ENCODE measurements at places on chromosomes 2 and 18.

DNA sequence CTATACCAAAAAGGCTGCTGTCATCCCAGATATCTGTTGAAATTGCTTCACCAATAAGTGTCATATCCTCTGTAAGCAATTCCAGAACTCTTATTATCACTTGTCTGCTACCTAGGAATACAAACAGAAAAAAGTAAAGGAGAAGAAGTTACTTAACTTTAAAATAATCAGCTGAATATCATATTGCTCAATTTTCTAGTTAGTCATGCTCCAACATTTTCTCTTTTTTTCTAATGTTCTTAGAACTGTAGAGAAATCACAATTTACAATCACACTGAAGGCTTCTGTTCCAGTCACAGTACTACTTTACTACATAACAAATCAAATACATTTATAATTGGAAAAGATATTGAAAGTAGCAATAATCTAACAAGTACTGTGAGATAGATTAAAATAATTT lies 17.4 kb downstream of the RTTN start:
- DNase-seq = no peak

GRCh38 chr2:240395896-240396622 lies 39.4 kb upstream of the GPC1 start:
- no peak for DNase-seq

DNA sequence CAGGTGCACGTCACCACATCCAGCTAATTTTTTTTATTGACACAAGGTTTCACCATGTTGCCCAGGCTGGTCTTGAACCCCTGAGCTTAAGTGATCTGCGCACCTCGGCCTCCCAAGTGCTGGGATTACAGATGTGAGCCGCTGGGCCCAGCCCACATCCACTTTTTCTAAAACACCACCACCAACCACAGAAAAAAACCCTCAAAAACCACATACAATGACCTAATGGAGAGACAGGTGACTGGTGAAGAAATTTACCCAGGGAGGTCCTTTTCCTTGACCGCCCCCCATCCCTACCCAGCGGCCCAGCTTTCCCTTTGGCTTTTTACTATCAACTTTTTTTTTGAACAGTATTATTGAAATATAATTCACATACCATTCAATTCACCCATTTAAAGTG lies 47.9 kb downstream of the CACNB4 start:
- no peak for DNase-seq

- DNase-seq = no peak
Measured at GRCh38 chr2:231919341-231920035, 6.7 kb downstream of the NPPC start.

- DNase-seq = no peak
Measured at GRCh38 chr2:63818271-63818670, 23.4 kb upstream of the UGP2 start.

GRCh38 chr2:37321029-37321682 lies 3.5 kb downstream of the PRKD3 start:
- DNase-seq = no peak

DNA sequence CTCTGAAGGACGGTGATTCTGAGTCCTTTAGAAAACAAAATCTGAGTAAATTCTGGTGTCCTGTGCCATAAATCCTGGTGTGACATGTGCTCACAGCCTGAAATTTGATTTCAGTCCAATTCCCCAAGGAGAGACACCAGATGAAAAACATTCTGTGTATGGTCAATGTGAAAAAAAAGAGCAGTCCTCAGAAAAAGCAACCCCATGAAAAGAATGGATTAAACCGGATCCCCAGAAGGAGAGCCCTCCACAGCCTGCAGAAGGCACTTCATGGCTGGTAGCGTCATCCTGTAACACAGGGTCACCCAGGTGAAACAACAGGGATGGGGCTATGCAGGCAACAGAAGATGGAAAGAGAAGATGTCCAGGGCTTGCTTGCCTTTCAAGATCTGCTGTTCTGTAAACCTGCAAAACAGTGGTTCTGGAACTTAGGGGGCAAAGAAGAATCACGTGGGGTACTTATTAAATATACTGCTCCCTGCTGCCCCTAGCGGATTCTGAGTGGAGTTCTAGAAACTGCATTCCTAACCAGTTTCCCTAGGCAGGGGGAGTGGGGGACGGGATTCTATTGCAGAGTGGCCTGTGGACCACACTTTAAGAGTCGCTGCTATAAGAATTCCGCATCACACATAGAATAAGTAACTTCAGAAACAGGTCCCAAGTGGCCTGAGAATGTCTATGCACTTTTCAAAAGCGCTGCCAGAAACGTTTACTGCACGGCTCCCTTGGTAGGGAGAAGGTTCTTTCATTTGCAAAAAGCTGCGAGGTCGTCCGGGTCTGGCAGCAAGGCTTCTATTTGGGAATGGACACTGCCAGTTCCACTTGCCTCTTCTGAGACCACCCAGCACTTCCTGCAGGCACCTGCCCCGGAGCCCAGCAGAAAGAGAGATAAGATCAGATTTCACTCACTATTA lies 118.9 kb upstream of the ARL5A start:
- DNase-seq = peak; percentile 41

DNA sequence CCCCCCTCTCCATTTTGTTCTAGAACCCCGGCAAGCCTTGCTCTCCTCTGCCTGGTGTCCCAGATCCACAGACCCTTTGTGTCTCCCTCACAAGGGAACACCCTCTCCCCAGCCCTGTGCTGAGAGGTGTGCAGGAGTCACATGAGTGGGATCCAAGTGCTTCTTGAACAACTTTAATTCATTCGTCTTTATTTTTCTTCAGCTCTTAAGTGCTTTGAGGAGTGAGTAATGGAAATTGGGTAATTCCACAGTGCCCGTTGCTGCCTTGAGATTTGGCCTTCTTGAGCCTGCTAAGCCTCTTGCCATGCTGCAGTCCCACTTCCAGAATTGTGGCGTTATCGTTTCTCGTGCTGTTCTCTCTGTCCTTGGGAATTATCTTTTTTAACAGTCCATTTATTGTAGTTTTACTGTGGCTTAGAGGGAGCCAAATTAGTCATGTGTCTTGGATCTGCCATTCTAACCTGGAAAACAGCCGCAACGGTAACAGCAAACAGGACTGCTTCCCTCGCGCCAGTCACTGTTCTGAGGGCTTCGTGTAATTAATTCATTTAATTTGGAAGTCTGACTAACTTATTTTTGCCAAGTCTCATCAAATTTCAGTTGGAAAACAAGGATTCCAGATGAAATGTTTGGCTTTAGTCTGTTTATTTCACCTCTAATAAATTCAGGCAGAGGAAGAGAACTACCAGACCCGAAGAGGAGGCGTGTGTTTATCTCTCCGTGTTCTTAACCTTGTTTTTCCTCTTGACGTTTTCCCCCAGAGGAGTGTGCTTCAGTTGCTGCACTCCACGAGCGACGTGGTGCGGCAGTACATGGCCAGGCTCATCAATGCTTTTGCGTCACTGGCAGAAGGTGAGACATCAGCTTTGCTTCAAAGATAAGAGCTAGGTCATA lies 72.0 kb downstream of the ARMC9 start:
- DNase-seq = no peak

DNA sequence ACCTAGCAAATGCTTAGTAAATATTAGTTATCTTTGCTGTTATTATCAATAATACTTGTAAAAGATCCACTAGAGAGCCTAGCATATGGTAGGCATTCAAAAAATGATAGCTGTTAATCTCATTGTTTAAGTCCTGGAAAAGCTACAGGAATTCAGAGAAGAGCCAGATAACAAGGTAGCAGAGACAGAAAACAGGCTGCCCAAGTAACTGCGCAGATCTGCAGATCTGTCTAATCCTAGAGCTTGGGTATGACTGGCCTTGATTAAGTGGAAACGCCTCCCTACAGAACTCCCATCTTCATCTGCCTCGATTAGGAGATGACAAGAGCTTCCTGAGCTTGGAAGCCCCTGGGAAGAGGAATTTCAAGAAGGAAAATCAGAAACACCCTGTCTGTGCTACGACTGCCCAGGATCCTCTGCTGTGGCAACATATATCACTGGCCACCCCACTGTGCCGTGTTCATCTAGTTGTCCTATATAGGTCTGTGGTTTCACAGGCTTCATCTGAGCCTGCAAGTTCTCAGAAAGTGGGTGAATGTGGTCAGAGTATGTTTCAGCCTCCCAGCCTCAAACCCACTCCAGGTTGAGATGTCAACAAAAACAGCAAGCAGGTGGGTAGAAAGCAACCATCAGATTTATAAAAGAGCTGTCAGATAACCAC lies 151.5 kb upstream of the PKDCC start:
- peak; percentile 85 for DNase-seq

- DNase-seq = no peak
Measured at GRCh38 chr18:48634491-48634890, 95.7 kb downstream of the CTIF start.
